Sigmoid colon (tissue), 7 donors: ENCODE measurements at places on chromosomes 5 and 9. TPM values are rescaled to one million over a fixed set of nuclear protein-coding genes. Genes with fewer than 3 reads are reported as not detected.

- H3K27me3 ChIP-seq: no peaks in the 10 kb centered on the region
- H3K27ac ChIP-seq: no peak overlapping the region
- H3K4me3 ChIP-seq: no peak overlapping the region
- no peak for DNase-seq
- H3K4me1 ChIP-seq: no peaks in the 10 kb centered on the region
Observed at GRCh38 chr9:4020755-4021296, 279.0 kb downstream of the GLIS3 start.

DNA sequence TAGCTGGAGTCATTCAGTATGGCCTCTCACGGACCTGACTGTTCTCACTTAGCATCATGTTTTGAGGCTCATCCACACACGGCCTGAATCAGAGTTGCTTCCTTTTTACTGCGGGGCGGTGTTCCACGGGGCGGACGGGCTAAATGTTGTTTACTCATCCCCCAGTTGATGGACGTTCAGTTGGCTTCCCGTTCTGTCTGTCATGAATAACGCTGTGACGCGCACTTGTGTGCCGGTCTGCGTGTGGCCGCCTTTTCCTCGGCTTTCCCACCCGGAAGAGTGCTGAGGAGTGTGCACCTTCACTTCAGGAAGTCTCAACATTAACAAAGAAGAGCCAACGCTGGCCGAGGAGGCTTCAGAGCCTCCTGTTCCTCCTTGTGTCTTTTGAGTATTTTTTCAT is 39.0 kb upstream of the IRX4 start:
- H3K27ac ChIP-seq: no peak overlapping the region
- no peaks in the 10 kb centered on the region for H3K4me1 ChIP-seq
- peaks cover 38% of the 10 kb centered on the region for H3K27me3 ChIP-seq
- no peak for DNase-seq
- H3K4me3 ChIP-seq: no peak overlapping the region
- no peaks in the 10 kb centered on the region for H3K36me3 ChIP-seq

The PRELID2 gene
- total RNA-seq: 10.3 TPM

DNA sequence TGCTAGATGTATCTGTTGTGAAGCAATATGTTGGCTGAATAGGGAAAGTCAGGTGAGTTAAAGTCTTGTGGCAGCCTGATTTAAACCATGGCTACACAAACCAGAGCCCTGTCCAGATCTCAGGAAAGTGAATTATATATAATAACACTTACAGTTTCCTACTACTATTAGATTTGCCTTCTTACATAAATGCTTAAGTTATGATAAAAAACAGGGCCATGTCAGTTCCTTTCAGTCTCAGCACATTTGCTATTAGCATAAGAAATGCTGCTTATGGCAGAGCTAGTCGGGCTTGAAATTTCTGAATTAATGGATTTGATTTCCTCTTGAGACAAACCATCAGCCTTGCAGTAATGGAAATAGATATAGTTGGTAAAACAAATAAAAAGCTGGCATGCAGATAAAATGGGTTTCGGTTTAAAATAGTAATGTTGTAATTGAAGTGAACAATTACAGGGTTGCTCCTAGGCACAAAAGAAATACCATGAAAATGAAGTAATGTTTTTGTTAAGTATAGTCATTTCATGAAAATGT is 664.2 kb upstream of the ZNF608 start:
- H3K4me1 ChIP-seq: peaks cover 58% of the 10 kb centered on the region
- no peaks in the 10 kb centered on the region for H3K27me3 ChIP-seq
- DNase-seq: no peak
- H3K27ac ChIP-seq: peak overlapping the region; percentile 66
- H3K36me3 ChIP-seq: no peaks in the 10 kb centered on the region
- H3K4me3 ChIP-seq: no peak overlapping the region

DNA sequence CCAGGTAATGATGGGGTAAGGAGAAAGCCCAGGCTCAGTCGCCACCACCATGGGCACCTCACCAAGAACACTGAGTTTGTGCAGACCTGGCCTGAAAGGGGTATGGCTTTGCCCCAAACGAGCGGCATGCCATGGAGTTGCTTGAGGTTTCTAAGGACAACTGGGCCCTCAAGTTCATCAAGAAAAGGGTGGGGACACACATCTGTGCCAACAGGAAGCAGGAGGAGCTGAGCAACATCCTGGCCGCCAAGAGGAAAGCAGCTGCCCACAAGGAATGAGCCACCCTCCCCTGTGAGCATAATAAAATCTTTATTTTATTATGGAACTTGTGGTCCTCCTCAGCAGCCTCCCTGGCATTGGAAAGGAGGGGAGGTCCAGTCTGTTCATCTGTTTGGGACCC is 23.8 kb downstream of the CD14 start:
- no peak overlapping the region for H3K4me3 ChIP-seq
- H3K36me3 ChIP-seq: no peaks in the 10 kb centered on the region
- peak; percentile 75 for DNase-seq

DNA sequence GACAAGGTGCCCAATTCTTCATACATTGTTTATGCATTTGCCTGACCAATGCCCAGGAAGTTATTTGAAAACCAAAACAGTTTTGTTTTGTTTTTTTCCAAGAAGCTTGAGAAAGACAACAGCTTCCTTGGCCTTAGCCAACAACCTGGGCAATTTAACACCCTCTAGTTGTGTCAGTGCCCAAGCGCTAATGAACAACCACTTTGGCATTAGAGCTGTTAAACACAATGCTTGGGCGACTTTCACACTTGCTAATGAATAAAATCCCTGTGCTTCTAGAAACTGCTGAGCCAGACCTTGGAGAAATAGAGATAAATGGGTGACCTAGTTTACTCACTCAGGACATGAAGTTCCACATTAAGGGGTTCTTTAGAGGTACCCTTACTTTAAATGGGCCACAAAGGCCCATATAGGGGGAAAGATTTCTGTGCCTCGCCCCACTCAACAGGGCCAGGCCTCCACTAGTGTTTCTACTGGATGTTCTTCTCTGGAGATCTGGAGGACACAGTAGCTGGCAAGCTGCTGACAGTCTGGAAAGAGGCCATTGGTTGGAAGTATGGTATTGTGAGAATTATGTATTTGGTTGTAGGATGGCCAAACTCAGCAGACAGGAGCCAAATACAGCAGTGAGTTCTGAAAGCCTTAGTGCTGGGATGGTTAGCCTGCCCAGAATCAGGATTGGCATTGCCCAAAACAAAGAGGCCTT is 179.8 kb downstream of the DOCK8 start:
- no peaks in the 10 kb centered on the region for H3K36me3 ChIP-seq
- no peaks in the 10 kb centered on the region for H3K4me1 ChIP-seq
- no peak overlapping the region for H3K27ac ChIP-seq
- no peak overlapping the region for H3K4me3 ChIP-seq
